NCI-H146 (cell line): ENCODE measurements at places on chromosomes 11 and 22.

GRCh38 chr11:125228993-125229392 lies 64.4 kb downstream of the PKNOX2 start:
- no peak for DNase-seq

- peak; percentile 48 for DNase-seq
Measured at GRCh38 chr11:84419616-84420015, 1133.4 kb upstream of the CCDC90B start.

DNA sequence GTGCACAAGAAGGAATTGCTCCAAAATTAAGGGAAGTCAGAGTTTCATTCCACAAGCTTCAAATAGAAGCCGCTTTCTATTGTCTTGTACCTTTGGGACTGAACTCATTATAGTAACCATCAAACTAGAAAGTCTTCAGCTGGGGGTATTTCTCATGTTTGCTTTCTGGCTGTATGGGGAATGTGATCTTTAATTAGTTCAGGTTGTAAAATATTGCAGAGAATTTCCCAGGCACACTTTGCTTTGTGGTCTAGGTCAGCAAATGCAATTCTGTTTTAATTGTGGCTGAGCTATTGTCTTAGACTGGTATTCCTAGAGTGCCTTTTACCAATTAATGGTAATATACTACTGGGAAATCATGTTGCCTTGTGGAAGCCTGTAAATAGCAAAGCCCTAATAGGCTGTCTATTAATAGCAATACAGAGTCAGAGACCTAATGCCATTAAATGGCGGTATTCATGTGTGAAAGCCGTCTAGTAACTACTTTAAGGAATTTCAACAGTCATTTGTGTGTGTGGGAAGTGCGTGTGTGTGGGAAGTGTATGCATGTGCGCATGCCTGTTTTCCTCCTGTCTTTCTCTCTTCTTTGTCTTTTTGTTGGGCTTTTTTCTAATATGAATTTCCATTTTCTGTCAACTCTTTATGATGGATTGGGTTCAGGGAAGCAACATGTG lies 276.6 kb downstream of the FAT3 start:
- no peak for DNase-seq

DNA sequence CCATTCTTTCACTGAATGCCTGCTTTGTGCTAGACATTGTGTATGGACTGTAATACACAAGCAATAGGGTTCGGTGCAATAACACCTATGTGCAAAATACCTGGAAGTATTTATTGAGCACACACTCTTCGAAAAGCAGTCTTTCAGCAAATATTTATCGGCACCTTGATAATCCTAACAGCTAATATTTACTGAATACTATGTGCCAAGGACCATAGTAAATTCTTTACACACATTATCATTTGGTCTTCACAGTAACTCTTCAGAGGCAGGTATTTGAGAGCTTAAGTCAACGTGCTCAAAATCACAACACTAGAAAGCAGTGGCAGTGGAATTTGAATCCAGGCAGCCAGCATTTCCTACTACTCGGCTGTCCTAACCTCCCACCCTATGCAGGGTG lies 2.2 kb downstream of the B3GNT6 start:
- DNase-seq: no peak

GRCh38 chr11:2138068-2138430 lies 1.1 kb downstream of the IGF2 start:
- no peak for DNase-seq

- DNase-seq: no peak
Measured at GRCh38 chr11:93655047-93655446, 6.4 kb upstream of the CEP295 start.

DNA sequence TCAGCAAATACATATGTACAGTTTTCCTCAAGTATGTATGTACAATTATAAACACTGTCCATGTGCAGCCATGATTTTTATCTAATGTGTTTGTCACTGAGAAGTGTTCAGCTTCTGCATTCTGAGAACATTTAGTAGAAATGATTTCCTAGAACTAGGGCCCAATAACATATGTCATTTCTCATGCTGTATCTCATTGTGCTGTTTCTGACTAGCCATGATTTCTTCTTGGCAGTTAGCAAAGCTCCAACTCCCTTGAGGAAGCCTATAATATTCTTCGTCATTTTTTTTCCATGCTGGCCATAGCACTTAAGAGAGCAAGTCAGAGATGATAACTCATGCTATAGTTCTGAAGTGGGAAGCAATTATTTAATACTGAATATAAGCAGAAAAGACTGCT lies 187.8 kb downstream of the DDX10 start:
- no peak for DNase-seq

- peak; percentile 23 for DNase-seq
Measured at GRCh38 chr11:75780888-75781287, 12.3 kb downstream of the DGAT2 start.

- no peak for DNase-seq
Measured at GRCh38 chr11:134358165-134358855, 26.5 kb downstream of the GLB1L2 start.

- DNase-seq: no peak
Measured at GRCh38 chr11:60950933-60951605, 907 bp downstream of the SLC15A3 start.

GRCh38 chr11:122758339-122758738 lies 80.0 kb upstream of the CRTAM start:
- no peak for DNase-seq

DNA sequence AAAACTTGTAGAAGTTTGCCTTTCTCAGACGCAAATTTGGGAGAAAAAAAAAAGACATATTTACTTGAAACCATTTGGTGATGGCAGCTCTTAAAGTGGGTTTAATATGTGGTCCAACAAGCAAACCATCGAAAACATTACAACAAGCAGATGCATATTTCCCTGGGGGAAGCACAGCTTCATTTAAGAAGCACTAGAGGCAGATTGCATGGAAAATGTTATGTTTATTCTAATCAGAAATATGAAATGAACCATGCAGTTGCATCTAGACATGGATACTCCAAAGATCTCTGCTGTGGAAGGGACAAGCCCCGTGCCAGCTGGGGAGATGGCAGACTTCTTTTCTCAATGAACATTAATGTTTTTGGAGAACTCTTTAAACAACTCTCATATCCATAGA lies 57.4 kb upstream of the PARVA start:
- no peak for DNase-seq

DNA sequence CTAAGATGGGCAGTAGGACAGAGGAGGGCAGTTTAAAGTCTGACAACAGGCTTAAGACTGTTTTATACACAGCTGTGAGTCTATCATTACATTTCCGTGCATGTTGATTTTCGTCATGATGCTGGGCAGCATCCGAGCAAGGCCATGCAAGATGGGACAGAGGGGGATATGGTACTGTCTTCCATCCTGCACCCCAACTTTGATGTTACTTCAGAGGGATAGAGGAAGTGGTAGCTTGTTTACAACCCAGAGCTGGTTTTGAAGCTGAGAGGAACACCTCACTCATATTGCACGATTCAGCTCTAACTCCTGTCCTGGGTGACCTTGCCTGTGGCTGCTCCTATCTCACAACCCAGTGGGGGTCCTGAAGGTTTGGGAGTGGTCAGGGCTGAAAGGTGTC lies 3.0 kb upstream of the SORL1 start:
- no peak for DNase-seq

- DNase-seq: no peak
Measured at GRCh38 chr11:121255473-121256125, 37.0 kb upstream of the SC5D start.

- no peak for DNase-seq
Measured at GRCh38 chr11:68213135-68213515, at the start of gene KMT5B. KMT5B (minus strand) TSS chr11:68213296; CDS start chr11:68190076, 23,220 bp downstream.
